ENCODE measurements at places on chromosomes 2 and 18.

- no peak for DNase-seq
Observed at GRCh38 chr18:36294031-36294430, 3.5 kb upstream of the FHOD3 start.

GRCh38 chr2:9406529-9407362 lies 16.6 kb downstream of the ITGB1BP1 start:
- DNase-seq: no peak

- DNase-seq: no peak
Observed at GRCh38 chr18:25225151-25225550, 126.8 kb downstream of the ZNF521 start.

DNA sequence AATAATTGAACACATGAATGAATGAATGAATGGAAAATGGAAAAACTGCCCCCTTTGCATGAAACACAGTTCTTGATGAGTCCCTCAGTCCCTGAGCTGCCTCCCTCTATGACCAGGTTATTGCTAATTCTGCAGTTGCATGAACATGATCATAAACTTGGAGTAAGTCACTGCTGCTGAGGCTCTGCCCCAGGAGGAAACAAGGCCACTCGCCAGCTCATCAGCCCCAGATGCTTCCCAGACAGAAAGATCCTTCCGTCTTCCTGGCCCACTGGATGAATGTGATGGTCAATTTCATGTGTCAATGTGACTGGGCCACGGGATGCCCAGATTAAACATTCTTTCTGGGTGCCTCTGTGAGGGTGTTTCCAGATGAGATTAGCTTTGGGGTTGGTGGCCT lies 16.4 kb downstream of the GPR45 start:
- no peak for DNase-seq

DNA sequence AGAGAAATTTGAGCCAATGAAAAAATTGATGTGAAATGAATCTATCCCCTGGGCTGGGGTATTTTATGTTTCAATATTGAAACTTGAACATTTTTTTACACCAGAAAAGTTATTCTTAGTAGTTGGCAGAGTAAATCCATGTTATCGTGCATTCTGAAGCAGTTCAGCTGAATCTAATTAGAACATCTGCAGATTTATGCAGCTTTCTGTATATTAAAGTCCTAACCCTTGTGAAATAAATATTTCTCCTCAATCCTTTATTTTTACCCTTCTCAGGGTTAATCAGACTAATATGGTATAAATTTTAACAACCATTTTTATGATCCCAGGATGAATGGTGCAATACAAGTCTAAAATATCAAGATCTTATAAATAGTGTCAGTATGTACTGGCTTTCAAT lies 69.5 kb downstream of the CDH20 start:
- no peak for DNase-seq

DNA sequence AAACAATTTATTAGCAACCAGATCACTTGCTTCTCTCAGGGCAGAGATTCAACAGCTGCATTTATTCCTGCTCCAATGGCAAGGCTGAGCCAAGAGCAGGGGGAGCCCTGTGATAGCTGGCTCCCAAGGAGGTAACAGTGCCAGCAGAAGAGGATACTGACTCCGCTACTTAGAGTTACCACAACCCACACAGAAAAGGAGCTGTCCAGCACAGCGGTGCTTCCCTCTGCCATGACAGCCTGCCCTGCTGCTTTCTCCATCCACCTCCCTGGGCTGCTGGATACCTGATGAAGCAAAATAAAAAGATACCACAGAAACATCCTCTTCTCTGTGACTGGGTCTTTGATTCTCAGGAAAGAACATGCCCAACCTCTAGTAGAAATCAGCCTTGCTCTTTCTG lies 467.2 kb downstream of the LRRTM4 start:
- no peak for DNase-seq

- DNase-seq: no peak
Observed at GRCh38 chr18:28960146-28960545, 783.2 kb upstream of the CDH2 start.

DNA sequence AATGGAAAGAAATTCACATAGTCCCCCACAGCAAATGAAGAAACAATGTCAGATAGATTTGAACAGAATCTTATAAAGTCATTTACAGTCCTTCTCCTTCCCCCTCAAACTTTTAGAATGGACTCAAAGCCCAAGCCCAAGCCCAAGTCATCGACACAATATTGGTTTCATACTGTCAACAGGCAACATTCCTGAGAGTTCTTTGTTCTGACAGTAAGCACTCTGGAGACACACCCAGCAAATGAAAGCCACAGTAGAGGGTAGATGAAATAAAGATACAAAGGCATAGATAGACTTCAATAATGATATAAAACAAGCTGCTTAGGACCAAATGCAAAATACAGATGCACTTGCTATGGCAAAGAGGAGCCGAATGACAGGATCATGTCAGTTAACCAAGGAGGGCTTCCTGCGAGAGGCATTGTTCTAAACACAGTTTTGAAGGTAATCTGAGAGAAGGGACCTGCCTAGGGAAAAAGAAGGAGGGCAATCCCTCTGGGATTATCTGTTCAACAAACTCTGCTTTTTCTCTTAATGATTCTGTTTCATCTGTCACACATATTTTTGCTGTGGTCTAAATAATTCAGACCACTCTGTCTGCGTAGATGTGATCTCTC lies 97.1 kb upstream of the MAP4K3 start:
- no peak for DNase-seq

DNA sequence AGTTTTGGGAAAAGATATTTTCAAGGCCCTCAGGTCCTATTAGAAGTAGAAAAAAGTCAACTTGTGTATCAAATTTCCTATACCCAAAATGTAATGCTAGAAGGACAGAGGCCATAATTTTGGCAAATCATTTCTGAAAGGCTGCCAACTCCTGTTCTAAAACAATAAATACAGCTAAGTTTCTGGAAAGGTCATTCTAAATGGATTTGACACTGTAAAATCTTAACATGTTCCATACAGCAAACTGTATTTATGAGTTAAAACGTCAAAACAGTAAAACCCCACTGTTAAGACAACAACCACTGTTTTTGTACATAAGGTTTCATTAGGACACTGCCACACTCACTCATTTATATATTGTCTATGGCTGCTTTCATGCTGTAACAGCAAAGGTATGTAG lies 9.7 kb downstream of the FAM98A start:
- no peak for DNase-seq

GRCh38 chr2:234427081-234428061 lies 69.5 kb downstream of the ARL4C start:
- DNase-seq: peak; percentile 48

DNA sequence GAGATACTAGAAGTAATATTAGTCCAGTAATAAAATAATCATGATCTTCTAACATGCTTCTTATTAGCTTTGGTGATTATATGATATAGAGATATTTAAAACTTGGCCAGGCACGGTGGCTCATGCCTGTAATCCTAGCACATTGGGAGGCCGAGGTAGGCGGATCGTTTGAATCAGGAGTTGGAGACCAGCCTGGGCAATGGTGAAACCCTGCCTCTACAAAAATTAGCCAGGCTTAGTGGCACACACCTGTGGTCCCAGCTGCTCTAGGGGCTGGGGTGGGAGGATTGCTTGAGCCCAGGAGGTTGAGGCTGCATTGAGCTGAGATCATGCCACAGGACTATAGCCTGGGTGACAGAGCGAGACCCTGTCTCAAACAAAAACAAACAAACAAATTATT lies 87.0 kb downstream of the WDR7 start:
- no peak for DNase-seq

DNA sequence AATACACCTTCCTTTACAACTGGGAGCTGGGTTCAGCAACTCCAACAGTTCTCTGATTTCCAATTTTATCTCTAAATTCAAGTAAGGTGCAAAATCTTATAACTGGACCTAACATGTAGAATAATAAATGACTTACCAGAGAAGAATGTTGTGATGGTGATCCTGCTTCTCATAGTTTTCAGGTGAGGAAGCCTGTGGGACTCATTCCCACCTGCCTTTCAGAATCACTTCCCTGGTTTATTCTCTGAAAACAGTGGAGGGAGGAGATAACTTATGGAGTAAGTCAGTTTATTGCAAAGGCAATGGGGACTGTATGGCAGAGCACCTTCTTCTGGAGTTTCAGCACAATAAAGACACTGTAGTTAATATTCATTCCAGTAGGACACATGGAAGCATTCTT lies 1188.2 kb upstream of the FAM98A start:
- DNase-seq: no peak

GRCh38 chr2:109217362-109218086 lies 88.5 kb downstream of the SH3RF3 start:
- peak; percentile 21 for DNase-seq

DNA sequence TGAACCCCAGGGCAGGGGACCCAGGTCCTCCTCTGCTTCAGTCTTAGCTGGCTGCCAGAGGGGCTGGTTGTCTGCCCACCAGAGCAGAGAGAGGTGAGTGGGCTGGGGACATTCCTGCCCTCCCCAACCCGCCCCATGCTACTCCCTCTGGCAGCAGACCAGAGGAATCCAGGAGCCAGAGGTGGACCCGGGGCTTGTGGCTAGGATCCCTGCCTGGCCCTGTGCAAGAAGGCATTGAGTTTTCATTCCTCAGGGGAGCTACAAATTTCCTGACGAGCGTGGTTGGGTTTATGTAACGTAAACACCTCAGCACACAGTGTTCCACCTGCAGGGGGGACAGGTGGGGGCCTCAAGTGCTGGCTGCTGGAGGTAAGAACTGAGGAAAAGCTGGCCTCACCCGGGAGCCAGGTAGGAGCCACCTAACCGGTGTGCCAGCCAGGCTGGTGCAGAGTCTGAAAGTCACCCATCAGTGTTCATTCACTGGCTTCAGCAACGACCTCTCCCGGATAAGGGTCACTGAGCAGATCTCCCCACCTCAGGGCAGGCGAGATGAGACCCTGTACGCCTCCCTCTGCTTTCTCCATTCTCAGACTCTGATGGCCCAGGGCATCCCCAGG lies 246.8 kb downstream of the DYSF start:
- no peak for DNase-seq

DNA sequence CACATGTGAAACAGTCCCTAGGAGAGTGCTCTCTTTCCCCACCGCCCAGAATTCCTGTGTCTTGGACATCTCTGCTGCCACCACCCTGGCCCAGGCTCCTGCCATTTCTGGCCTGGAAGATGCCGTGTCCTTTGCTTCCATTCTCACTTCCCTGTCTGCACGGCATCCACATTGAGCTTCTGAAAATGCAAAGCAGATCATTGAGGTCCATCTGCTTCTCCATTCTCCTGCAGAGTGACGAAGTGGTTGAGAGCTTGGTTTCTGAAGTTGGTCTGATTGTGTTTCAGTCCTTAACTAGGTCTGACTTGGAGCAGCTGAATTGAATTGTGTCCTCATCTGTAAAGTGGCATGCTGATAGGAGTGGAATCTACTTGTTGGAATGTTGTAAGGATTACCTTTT lies 98.7 kb upstream of the MGAT5 start:
- no peak for DNase-seq

GRCh38 chr18:10485475-10485874 lies 31.0 kb downstream of the APCDD1 start:
- DNase-seq: no peak

DNA sequence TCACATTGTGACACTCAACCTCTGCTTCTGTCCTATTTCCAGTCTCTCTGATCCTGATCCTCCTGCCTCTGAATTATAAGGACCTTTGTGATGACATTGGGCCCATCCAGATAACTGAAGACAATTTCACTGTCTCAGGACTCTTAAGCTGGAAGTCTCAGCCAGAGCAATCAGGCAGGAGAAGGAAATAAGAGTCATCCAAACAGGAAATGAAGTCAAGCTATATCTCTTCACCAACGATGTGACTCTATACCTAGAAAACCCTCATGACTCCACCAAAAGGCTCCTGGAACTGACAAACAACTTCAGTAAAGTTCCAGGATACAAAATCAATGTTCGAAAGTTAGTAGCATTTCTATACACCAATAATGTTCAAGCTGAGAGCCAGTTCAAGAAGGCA lies 29.3 kb upstream of the TWIST2 start:
- no peak for DNase-seq

GRCh38 chr2:43018179-43019024 lies 208.0 kb downstream of the ZFP36L2 start:
- DNase-seq: no peak

GRCh38 chr2:9909106-9909505 lies 42.4 kb upstream of the GRHL1 start:
- DNase-seq: no peak

DNA sequence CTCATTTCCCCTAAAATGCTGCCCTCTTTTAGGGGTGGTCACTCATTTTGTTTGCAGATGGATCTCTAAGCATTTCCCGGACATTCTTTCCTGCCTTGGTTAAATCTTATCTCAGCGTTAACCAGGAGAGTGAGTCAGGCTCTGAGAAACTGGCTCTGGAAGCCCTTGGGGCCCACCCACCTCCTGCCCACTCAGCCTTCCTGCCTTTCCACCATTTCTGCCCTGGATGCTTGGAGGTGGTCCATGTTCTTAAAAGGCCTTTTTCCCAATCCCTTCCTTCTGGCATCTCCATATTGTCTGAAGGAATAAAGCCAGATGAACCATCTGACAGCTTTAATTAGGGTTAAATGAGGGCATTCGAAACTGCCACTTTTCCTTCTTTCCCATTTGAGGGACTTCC lies 9.5 kb downstream of the HK2 start:
- no peak for DNase-seq

GRCh38 chr2:15092181-15092580 lies 459.7 kb downstream of the LRATD1 start:
- DNase-seq: no peak

DNA sequence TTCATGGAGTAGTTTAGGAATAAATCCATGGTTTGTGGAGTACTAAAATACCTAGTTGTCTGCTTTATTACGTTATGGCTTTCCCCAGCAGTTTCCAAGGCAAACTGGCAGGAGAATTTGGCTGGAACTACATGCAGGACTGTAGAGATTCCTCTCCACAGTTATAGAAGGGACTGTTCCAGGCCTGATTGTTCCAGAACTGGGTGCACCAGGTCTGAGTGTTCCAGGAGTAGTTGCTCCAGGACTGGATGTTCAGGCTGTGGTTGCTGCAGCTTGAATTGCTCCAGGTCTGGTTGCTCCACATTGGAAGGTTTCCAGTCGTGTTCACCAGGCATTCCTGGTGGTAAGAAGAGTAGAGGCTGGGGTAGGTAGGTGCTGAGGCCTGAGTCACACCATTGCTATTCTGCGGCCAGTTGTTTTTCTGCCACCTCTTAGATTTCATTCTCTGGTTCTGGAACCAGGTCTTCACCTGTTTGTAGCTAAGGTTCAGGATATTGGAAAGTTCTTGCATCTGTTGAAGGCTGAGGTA lies 28.1 kb downstream of the SGPP2 start:
- no peak for DNase-seq
